ENCODE measurements at places on chromosomes 2 and 18. TPM values are rescaled to one million over a fixed set of nuclear protein-coding genes. Genes with fewer than 3 reads are reported as not detected.

IL36A gene
- not detected for total RNA-seq

YIPF4 gene
- 16.6 TPM for total RNA-seq

CHPF gene
- total RNA-seq = 243 TPM

CTAGE1 gene
- not detected for total RNA-seq

OSR1 gene
- 70.5 TPM for total RNA-seq

TMSB10 gene
- 7,729 TPM for total RNA-seq

RFTN2 gene
- 16.2 TPM for total RNA-seq

CD226 gene
- total RNA-seq = not detected
